ENCODE measurements at places on chromosomes 1 and 21.
A peak's percentile ranks its signal among the peaks of the same experiment; 100 is the strongest.

DNA sequence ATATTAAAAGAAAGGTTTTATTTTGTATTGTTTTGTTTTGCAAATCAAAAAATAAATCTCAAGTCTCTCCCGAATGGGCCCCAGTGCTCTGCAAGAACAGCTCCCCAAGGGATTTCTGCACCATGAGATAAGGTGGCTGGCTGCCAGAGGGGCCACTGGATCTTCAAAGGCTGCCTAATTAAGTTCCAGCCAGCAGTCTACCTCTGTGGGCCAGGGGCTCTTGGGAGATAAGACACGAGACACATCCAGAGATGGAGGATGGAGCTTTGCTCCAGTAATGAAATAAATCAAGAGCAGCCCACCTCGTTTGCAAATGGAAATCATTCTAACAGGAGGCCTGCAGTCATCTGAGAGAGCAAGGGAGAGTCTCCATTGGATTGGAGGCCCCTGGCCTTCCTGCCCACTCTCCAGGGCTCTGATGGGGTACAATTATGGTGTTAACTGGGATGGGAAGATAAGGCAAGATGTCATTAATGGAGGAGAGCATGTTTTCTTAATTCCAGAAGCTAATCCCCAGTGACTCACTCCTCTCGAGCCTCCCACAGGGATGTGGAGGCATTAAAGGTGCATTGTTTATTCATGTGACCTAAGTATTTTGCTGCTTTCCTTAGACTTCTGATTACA is 155.2 kb upstream of the KAZN start:
- DNase-seq: no peak

DNA sequence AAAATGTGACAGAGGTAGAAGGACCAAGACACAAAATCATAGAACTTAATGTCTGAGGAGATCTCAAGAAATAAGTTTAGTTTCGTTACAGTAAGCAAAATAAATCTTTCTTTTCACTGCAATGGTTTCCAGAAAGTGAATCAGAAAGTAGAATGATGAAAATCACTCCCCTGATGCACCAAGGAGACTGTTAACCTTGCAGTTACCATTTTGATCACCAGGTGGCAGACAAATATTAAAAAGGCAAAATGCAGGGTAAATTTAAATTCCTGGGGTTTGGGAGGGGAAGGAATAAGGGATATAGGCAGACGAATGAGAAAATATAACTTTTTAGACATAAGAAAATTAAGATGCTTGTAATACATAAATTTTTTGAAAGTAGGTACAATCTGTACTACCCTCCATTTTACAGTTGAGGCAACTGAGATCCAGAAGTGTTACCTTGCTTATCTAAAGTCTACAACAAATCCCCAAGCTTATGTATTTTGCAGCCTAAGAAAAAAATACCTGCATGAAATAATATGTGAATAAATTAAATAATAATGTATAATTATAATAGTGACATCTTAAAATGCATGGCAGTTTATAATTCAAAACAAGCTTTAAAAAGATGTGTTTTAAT is 253.2 kb downstream of the CRB1 start:
- peak; percentile 27 for DNase-seq

- DNase-seq: no peak
Measured at GRCh38 chr1:66436378-66437135, 97.4 kb upstream of the SGIP1 start.

DNA sequence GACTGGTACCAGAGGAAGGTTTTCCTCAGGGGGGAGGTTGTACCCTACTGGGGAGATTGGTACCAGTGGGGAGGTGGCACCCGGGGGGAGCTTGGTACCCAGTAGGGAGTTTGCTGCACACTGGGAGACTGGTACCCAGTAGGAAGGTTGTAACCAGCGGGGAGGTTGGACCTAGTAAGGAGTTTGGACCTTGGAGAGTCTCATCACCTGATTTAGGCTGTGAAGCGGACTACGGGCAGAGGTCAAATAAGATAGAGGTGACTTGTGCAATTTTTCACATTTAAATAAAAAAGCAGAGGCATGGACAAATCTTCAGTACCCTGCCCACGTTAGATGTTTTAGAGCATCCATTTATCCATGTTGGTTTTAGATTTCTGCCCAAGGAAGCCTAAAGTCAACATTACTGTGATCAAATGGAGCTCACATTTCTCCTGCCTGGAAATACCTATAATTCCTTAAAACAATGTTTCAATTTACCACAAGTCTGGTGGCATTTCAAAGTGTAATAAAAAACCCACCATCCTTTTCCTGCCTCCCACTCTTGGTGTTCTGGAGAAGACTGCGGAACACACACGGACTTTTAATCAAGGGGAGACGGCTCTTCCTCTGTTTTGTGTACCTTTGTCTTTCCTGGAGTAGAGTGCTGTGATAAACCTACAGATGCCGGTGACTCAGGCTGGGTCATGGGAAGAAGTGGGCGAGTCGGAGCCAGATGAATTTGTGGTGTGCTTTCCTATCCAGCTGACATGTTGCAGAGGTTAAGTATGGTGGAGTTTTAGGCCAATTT is 36.2 kb upstream of the MRPS6 start:
- DNase-seq: no peak

- peak; percentile 48 for DNase-seq
Measured at GRCh38 chr21:43355266-43355924, 71.5 kb downstream of the SIK1 start.

GRCh38 chr1:215710036-215710898 is 143.2 kb downstream of the KCTD3 start:
- DNase-seq: no peak

GRCh38 chr1:180860535-180860934 is 52.2 kb upstream of the KIAA1614 start:
- no peak for DNase-seq

DNA sequence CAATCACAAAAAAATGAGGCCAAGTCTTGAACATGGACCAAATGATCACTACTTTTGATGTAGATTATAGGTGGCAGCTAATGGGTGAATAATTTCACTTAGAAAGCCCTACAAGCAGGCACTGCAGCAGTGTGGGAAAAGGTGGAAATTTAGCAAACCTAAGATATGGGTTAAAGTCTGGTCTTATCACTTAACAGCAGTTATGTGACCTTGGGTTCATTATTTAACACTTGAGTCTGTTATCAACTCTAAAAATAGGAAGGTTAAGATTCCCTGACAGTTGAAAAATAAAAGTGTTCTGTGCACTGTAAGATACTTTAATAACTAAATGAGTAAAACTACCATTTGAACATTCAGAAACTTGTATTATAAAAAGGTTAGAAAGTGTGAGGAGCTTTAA is 47.5 kb downstream of the SSX2IP start:
- no peak for DNase-seq

DNA sequence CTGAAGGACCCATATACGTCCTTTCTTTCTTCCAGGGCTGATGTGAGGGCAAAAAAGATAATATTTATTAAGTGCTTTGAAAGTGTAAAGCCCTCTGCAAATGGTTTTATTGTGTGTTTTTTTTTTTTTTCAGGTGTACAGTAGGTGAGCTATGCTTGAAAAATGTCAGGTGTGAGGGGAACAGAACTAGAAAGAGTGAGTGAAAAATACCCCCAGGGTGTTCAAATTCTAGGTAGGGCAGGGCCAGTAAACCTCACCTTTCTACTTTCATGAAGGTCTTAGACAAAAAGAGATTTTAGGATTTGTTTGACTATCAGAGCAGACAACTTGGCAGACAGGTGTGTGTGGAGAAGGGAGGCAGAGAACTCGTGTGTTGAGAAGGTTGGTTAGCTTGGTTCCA is 51.3 kb downstream of the ARHGEF11 start:
- DNase-seq: no peak

GRCh38 chr1:37732111-37732780 is 32.7 kb downstream of the EPHA10 start:
- no peak for DNase-seq

DNA sequence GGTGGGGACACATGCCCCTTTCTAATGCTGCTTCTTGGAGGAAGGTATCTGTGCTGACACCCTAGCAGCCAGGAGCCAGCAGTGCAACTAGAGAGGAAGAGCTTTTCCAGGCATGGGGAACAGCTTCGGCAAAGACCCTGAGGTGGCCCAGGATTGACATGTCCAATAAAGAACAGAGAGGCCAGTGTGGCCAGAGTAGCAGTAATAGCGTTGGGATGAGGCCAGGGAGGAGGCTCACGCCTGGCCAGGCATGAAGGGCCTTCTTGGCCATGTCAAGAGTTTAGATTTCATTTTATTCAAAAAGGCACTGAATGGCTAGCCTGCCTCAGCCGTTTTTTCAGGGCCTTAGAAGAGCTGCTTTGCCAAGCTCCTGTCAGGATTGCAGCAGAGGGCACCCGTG is 16.3 kb upstream of the ADAMTSL4 start:
- DNase-seq: no peak

GRCh38 chr1:236734141-236734765 is 48.0 kb downstream of the ACTN2 start:
- DNase-seq: no peak

DNA sequence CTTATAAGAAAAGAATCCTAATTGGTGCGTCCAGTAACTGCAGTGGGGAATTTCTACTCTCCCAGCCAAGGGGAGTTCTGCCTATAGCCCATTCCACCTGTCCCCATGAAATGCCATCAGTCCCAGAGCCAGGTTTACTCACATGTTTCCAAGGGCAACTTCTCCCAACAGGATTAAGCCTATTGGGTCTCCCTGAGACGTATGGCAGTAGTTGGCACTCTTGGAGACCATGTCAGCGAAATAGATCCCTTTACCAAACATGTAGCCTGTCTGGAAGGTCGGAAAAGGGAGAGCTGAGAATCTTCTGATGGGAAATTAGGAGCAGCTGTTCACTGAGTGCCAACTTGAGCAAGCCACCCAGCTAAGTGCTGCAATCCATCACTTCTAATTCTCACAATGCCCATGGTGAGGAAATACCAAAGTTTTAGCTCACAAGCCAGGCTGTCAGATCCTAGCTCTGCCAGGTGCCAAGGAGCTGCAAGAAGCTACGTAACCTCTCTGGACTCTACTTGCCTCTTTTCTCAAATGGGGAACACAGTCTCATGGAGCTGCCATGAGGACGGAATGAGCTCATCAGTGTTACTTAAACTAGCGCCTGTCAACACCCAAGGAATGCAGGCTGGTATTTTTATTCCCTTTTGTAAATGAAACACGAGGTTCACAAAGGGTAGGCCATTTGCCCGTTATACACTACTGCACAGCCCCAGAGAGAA is 43.9 kb downstream of the PARP1 start:
- DNase-seq: no peak

DNA sequence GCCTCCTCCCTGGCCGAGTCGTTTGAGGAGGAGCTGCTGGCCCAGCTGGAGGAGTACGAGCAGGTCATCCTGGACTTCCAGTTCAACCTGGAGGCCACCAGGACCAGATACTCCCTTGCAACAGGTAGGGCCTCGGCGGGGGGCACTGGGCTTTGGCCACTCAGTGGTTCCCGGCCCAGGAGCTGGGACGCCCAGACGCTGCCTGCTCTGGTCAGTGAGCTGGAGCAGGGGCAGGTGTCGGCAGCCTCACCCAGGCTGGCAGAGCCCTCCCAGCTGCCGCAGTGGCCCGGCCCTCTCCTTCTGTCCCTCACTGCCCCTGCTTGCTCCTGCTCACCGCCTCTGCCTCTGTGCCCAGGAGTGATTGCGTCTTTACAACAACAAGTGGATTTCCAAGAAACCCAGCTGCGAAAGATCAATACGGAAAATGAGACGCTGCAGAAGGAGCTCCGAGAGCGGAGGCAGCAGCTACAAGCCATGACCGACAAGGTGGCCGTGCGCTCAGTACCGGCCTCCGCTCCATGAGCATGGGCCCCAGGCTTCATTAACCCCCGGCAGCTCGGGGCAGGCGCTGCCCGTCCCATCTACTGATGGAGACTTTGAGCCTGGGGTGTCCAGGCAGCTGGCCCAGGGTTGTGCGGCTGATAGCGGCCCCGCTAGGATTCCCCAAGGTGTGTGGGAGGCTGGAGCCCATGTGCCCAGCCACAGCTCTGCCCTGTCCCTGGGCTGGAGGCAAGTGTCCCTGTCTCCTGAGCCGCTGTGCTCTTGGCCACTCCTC is 9.0 kb upstream of the SMIM1 start:
- DNase-seq: peak; percentile 40

DNA sequence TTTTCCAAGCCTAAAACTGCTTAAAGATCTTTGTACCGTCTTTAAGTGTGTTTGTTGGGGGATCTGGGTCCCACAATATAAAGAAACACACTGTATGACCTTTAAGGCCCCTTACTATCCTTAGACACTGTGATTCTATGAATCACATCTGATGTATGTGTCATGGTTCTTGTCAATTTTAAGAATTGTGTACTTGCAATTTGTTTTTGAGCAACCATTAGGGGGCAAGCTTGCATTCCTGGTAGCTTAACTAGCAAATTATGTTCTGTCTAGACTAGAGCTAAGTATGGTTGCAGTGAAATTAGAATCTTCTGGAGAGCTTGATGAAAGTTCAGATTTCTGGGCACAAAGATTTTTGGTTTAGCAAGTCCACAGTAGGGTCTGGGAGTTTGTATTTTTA is 219.5 kb downstream of the TPR start:
- DNase-seq: no peak

DNA sequence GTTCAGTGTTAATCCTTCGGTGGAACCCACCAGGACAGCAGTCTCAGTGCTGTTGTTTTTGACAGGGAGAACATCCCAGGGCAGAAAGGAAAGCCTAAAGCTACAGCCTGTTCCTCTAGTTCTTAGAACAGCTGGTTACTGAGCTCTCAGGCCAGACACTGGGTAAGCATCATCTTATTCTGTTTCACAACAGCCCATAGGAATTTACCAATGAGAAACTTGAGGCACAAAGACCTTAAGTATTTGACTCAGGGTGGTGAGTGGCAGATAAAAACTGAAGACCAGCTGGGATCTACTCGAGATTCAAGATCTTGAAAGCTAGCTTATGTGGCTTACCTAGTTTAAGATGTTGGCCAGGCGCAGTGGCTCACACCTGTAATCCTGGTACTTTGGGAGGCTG is 9.4 kb upstream of the NEK2 start:
- no peak for DNase-seq

GRCh38 chr1:36089393-36090121 is 865 bp downstream of the ADPRS start:
- DNase-seq: peak; percentile 4

DNA sequence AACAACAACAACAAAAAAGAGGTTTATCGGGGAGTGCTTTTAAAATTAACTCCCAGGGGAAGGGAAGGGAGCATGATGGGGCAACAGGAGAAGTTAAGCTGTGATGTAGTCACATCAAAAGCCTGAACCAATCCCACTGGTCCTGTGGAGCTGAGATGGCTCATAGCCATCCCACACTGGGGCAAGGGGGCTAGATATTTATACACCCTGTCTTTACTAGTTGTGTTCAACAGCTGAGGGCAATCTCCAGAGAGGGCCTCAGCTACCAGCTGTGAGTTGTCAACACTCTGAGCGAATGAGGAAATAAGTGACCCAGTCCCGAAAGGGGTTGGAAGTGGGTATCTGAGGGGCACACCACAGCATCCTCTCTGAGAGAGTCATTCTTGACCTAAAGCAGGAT is 31.0 kb upstream of the CREG1 start:
- DNase-seq: no peak

- no peak for DNase-seq
Measured at GRCh38 chr1:96346719-96347118, 374.9 kb upstream of the PTBP2 start.

- no peak for DNase-seq
Measured at GRCh38 chr1:6086358-6086757, 40.7 kb downstream of the KCNAB2 start.
